ENCODE measurements at places on chromosomes 3 and 15.

GRCh38 chr3:45793482-45794176, 2.7 kb downstream of the SLC6A20 start:
- no peak for DNase-seq

DNA sequence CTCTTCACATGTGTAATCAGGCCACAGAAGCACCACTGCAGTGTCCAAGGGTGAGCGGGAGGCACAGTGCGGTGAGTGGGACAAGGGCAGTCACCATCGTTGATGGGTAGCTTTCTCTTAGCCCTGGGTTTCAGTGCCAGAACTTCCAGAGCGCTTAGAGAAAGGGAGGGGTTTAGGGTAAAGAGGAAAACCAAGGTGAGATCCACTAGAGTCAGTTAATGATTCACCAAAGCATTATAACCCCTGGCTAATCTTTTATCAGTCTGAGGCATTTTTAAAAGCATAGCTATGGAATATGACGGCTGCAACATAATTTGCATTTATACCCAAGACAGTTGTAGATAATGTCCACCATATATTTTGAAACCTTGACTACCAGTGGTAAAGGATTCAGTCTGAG, 94.8 kb downstream of the SHQ1 start:
- DNase-seq = no peak

DNA sequence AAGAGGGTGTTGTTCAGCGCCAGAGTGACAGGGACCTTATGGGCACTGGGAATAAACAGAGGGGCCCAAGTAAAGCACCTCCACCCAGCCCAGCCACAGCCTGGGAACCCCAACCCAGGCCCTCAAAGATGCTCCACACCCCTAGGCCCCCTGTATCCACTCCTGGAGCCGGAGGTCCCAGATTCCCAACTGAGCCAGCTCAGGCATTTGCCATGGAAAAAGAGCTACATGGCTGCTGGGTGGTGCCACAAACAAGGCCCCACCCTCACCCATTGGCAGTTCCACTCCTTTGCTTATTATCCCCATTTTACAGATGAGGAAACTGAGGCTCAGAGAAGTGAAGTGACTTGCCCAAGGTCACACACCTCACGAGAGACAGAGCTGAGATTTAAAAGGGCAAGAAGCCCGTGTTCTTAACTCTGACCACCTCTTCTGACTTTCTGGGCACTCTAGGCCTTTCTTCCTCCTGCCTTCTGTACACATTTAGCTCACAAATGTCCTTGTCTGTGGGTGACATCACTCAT, 16.9 kb downstream of the ANPEP start:
- DNase-seq = no peak

- DNase-seq = no peak
These were observed 254.6 kb downstream of the UACA start for GRCh38 chr15:70508561-70509281.

DNA sequence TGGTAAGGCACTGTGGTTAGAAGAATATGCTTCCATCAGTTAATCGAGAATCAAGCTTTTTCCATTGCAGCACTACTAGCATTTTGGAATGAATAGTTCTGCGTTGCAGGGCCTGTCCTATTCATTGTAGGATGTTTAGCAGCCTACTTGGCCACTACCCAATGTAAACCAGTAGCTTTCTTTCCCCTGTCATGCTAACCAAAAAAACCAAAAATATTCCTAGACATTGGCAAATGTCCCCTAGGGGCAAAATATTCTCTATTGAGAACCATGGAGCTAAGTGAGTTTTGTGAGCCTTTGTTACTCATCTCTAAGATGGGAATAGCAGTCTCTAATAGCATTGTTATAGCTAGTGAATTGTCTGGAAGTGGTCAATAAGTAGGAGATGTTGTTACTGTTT, 187.2 kb downstream of the CADPS start:
- DNase-seq = no peak

DNA sequence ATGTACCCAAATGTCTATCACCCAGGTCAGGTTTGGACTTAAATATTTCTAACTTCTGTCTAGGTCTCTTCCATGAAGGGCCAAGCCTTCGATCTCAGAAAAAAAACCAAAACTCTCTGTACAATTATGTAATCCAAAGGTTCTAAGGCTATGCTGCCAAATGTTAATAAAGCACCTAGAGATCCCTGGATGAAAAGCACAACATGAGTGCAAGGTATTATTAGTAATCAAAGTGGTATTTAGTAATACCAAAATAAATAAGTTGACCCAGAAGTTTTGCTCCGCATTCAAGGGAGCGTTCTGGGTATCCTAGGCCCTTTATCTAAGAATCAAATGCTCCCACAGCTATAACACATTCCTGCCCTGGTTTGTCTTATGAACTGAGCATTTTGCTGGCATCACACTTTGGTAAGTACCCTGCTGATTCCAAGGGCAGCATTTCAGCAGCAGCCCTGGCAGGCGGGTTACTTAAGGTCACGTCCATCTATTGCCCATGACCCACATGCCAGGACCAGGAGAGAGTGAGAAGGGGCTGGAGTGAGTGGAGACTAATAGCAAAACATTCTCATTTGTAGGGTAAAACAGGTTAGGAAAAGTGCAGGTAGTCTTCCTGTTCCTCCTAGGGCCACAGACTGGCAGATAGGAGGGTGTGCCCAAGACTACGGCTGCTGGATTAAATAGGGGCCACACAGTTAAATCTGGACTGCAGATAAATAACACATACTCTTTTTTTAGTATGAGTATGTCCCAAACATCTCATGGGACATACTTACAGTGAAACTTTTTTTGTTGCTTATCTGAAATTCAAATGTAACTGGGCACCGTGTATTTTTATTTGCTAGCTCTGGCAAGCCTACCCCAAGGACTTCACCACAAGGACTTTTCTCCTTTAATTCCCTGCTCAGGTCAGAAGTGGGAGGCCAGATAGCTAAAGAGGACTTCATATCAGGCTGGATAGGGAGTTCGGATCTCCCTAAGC, 76.0 kb upstream of the SNRK start:
- DNase-seq = no peak

GRCh38 chr3:17352620-17353019, 389.8 kb downstream of the TBC1D5 start:
- DNase-seq = no peak

DNA sequence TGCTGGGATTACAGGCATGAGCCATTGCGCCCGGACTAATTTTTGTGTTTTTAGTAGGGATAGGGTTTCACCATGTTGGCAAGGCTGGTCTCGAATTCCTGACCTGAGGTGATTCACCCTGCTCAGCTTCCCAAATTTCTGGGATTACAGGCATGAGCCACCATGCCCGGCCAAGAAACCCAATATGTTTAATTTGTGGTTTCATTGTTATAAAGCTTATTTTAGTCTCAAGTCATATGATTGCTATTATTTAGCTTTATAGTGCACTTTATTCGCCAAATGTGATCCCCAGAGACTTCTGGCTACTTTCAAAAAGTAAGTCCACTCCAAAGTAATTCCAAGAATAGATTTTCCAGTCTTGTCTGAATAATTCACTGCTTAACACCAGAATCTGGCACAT, 19.3 kb upstream of the SLC4A7 start:
- DNase-seq = peak; percentile 97

DNA sequence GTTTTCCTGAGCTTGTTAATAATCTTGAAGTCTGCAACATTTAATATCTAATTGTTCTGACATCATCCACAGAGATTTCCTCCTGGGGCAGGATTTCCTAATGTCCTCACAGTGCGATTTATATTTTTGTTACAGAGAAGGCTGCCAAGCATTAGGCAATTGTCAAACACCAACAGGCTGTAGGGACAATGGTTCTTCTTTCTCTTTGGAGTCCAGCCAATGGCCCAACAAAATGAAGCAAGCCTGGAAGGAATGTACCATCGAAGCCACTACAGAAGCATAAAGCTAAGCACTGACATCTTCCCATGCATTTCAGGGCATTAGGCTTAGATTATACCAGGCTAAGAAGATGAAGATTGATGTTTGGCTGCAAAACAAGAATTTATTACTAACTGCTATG, 173.0 kb upstream of the FRMD4B start:
- no peak for DNase-seq

- DNase-seq = no peak
These were observed 594 bp downstream of the CRELD1 start for GRCh38 chr3:9934235-9934621.

GRCh38 chr3:191528589-191528988, 67.6 kb downstream of the PYDC2 start:
- DNase-seq = no peak

- no peak for DNase-seq
These were observed 37.3 kb upstream of the BFSP2 start for GRCh38 chr3:133362539-133362938.

DNA sequence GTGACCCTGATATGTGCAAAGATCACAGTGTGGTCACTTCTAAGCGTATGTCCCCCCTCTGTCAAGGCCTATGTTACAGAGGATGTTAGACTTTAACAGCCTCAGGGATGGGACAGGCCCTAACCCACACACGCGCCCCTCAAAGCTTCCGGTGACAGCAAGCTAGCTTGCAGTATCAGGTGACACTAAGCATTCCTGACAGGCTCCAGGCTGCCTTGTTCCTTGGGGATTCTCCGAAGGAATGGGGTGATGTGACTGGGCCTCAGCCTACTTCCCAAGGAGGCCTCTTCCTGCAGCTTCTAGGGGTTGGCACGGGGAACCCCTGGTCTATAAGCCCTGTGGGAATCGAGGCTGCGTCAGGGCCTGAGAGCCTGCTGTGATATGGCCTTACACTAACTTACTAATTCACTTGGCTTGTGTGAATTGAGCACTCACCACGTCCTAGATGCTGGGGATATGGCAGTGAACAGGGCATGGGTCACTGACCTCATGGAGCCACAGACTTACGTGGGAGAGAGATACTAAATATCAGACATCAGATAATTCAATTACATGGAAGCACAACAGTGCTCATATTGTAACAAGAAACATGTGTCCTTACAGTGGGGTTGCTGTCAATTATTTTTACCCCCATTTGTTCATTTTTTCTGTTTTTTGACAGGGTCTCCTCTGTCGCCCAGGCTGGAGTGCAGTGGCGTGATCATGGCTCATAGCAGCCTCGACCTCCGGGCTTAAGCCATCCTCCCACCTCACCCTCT, 11.4 kb upstream of the SPTBN5 start:
- no peak for DNase-seq

- DNase-seq = peak; percentile 55
These were observed 16.0 kb upstream of the MEGF11 start for GRCh38 chr15:66269326-66270090.

- no peak for DNase-seq
These were observed 332.9 kb upstream of the RASGRP1 start for GRCh38 chr15:38897551-38897950.

GRCh38 chr15:60419753-60420152, 22.0 kb upstream of the ANXA2 start:
- no peak for DNase-seq
